SHP77 (cell line): ENCODE measurements at places on chromosomes 2 and 18.

DNA sequence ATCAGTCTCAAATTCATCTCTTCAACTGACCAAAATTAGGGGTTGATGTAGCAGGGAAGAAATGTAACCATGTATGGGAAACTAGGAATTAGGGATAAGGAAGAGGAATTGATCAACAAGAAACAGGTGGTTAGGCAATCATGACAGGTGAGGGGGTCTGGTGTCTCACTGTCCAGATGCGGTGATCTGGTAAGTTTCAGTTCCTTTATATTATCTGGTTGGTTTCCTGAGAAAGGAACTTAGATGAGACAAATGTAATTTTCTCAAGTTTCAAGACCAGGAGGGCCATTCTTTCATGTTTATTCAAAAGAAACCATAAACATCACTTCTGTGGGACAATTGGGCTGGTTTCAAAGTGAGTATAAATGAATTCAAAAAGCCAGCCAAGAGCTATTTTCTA, 306.2 kb upstream of the KCNJ3 start:
- no peak for DNase-seq

DNA sequence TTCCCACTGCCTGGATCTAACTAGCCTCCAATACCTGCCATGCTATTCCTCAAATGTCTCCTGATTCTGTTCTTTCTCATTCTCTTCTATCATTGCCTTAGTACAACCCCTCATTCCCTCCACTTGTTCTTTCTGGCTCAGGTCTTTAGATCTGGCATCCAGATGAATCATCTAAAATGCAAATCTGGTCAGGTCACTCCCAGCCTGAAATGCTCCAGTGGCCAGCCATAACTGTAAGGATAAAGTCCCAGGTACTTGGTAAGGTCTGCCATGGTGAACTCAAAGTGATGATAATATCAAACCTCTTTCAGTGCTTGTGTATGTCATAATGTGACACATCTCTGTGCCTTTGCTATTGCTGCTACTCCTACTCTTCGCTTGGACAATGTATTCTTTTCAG, 2.9 kb upstream of the SNRNP27 start:
- no peak for DNase-seq

GRCh38 chr2:107984707-107985106, 1.6 kb upstream of the SLC5A7 start:
- DNase-seq: no peak

GRCh38 chr18:47799376-47799775, 131.1 kb downstream of the SMAD2 start:
- DNase-seq: no peak

DNA sequence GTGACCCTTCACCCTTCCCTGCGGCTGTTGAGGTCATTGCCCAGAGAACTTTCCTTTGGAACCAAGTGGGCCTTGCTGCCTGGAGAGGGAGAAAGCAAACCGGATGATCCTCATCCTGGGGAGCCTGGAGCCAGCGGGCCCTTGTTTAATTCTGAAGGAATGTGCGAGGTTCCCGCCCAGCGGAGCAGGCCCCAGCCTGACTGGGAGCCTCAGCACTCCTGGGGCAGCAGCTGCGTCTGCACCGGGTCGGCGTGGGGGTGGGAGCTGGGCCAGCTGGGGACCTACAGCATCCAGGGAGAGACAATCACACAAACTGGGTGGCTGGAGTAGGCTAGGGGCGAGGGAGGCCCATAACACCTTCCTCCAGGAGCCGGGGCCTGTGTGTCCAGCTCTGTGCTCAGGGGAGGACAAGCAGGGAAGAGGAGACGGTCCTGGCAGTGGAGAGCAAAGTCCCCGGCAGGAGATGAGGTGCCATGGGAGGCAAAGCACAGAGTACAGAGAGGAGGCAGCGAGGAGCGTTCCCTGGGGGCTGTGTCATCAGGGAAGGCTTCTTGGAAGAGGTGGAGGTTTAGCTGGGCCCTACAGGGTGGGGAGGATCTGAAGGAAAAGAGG, 61.9 kb upstream of the HAAO start:
- no peak for DNase-seq

- no peak for DNase-seq
Observed at GRCh38 chr2:54599326-54599710, 124.1 kb upstream of the EML6 start.

GRCh38 chr2:173589604-173590275, 235.1 kb downstream of the CDCA7 start:
- no peak for DNase-seq

- peak; percentile 69 for DNase-seq
Observed at GRCh38 chr2:1366546-1367134, 46.6 kb upstream of the TPO start.

- DNase-seq: no peak
Observed at GRCh38 chr2:75021672-75022071, 63.2 kb downstream of the POLE4 start.

GRCh38 chr2:217166241-217166850, 306.5 kb upstream of the TNP1 start:
- DNase-seq: peak; percentile 77

GRCh38 chr2:191954451-191954850, 107.6 kb upstream of the CAVIN2 start:
- no peak for DNase-seq

GRCh38 chr2:29065068-29065811, 9.1 kb downstream of the PCARE start:
- DNase-seq: no peak

DNA sequence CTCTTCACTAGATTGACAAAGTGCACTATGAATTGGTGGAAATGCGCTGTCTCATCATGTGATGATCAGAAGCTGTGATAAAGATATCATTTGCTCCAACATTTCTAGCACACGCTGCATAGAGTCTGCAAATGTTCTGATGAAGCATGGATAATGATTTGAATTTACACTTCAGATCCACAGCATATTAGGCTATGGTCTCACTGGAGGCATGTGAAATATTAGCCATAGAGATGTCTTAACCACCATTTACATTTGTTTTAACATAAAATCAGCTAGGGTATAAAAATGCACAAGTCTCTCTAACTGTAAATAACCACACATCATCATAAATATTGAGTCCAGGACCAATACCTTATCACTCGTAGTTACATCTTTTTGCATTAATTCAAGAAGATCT, 616.5 kb downstream of the NRXN1 start:
- DNase-seq: no peak

- peak; percentile 50 for DNase-seq
Observed at GRCh38 chr2:192162392-192163042, 32.2 kb downstream of the TMEFF2 start.

- no peak for DNase-seq
Observed at GRCh38 chr18:76441668-76442412, 53.2 kb downstream of the ZNF516 start.

DNA sequence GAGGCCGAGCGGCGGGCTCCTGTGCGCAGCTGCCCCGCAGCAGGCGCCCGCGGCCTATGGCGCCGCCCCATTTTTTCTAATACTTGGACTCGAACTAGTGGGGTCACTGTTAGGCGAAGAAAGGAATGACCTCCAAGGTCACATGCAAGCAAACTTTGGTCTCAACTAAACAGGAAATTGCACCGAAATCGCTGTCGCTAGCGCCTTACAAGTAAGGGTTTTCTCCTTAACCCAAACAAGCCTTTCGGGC, 339 bp downstream of the ACAA2 start:
- DNase-seq: no peak

- DNase-seq: no peak
Observed at GRCh38 chr2:42652086-42652485, 83.7 kb downstream of the MTA3 start.

DNA sequence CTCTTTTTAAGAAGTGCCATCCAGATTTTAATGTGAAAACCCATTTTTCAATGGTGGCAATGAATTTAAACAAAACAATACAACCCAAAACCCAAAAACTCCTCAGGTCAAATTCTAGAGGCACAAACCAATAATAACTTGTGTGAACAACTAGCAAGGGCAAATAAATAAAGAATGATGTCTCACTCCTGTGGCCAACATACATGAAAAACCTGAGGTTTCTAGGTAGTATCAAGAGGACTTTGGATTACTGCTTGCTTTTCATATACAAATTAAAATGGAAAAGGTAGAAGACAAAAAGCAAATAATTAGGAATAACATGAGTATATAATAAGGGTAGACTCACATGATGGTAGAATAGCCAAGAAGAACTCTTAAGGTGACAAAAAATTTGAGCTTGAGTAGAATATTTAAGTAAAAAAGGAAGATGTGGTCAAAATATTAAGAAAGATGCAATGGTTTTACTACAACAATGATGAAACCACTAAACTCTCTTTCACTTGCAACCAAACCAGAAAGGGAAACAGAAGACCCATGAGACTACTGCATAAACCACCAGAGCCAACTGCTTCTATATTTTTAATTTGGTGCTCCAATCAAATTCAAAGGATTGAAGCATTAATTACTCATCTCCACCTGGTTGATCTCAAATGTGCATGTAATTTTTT, 53.5 kb downstream of the DARS1 start:
- DNase-seq: no peak

- DNase-seq: no peak
Observed at GRCh38 chr2:230906471-230907230, 18.4 kb downstream of the GPR55 start.

- DNase-seq: no peak
Observed at GRCh38 chr18:47736376-47737140, 193.9 kb downstream of the SMAD2 start.

DNA sequence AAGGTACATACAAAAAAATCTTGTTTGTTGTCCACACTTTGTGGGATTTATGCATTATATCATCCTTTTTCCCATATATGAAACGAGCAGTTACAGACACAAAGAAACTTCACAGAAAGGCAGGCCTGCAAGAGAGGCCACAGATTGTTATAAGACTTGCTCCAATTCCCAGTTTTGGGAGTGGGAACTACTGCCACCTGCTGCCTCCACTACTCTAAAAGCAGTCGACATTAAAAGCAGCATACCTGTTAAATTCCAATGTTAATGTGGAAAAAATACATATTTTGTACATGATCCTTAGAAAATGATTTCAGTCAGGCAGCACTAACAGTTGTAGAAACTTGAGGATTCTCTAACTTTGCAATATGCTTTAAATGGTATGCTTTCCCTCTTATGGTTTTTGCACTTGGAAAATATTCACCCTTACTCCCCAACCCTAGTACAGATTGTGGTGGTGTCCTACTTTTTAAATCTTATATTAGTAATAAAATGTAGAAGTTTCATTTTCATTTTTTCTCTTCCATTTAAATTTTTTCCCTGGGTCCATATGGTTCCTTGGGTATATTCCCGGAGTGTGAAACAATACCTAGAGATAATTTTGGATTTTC, 37.9 kb downstream of the SLC38A11 start:
- no peak for DNase-seq

GRCh38 chr2:68832233-68832869, 38.8 kb downstream of the BMP10 start:
- DNase-seq: no peak

DNA sequence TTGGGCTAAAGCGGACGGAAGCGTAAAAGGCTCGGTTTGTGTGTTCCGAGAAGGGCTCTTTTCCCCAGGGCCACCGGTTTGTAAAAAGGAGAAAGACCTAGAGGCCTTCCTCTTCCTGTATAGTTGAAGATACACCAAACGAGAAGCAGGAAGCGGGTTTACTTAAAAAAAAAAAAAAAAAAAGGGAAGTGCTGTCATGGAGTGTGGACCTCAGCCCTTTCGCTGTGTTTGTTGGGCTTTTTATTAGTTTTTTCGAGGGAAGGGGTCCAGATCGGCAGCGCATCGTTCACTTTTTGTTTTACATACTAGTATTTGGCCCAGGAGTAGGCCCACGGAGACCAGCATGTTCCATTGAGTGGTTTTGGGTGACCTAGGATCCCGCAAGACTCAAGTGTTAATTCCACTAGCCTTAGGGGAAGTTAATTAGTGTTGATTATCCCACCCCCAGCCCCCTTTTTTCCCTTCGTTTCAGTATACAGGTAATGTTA, 676 bp downstream of the ACTR2 start:
- DNase-seq: no peak

GRCh38 chr2:46732127-46732526, 183.5 kb downstream of the MCFD2 start:
- no peak for DNase-seq

GRCh38 chr2:15316370-15316814, 244.7 kb downstream of the NBAS start:
- DNase-seq: no peak

DNA sequence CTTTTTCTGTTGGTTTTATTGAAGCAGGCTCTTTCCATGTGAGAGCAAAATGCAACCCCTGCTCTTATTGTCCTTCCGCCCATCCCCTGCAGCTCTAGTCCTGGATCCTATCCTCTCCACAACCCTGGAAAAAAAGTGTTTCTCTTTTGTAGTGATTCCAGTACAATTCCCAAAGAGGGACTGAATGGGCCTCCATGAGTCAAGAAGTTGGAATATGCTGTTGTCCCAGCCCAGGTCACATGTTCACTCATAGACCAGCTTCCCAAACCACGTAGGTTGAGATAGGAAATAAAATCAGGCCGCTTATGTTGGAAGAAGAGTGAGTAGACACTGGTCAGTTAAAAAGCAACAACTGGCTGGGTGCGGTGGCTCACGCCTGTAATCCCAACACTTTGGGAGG, 39.4 kb downstream of the CPO start:
- DNase-seq: no peak

DNA sequence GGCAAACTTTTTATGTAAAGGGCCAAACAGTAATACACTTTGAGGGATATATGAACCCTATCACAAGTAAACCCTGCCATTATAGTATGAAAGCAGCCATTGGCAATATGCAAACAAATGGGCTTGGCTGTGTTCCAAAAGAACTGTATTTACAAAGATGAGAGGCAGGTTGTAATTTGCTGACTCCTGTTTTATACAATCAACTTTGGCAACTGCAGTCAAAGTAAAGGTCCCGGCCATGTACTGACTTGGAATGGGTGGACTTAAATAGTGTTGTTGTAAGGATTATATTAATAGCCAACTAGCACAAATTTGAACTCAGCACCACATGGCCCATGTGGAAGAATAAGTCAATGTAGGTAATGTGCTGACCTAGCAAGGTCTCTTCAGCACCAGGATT, 223.4 kb downstream of the WDPCP start:
- peak; percentile 43 for DNase-seq

DNA sequence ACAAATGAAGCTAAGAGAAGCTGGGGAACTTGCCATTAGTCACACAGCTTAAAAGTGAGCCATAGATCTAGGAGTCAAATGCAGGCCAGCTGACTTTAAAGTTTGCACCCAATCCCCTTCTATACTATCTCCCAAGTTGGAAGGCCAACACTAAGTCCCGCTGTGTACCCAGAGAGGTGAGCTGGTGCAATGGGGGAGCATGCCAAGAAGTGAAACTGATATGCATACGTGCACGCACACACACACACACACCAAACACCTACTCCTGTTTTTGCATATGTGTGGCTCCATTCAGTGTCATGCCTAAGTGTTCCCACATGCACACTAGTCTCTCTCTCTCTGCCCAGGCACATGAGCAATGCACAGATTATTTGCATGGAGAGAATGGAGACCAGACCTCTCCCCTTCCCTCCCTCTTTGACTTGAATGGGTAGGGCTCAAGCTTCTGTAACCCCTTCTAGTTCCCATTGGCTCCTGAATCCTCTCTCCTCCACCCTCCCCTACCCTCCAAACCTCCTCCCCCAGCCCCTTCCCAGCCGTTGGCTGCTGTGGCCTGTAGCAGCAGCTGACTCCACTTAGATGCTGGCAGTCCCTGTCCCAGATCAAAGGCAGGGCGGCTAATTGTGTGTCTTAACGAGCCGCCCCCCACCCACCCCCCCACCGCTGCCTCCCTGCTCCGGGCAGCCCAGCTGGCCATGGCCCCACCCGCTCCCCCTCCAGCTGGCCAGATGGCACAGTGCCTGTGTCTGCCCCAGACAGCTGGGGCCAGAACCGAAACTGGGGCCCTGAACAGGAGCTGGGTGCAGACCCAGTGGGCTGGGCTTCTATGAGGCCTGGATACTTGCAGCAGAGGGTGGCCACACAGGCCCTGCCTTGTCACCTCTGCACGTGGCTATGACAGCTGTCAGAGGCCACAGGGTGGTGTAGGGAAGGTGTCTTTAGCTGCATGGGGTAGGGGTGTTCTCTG, 5.6 kb downstream of the WNT10A start:
- peak; percentile 58 for DNase-seq
